Natural killer cell treated with Interleukin-12 subunit alpha and Interleukin-12 subunit beta and Interleukin-15 and Interleukin-18, amount 100 ng/mL, for 72 hours (primary cell): ENCODE measurements at places on chromosomes 5 and 9.

GRCh38 chr5:90020575-90021538 lies 388.7 kb downstream of the CETN3 start:
- DNase-seq: no peak

DNA sequence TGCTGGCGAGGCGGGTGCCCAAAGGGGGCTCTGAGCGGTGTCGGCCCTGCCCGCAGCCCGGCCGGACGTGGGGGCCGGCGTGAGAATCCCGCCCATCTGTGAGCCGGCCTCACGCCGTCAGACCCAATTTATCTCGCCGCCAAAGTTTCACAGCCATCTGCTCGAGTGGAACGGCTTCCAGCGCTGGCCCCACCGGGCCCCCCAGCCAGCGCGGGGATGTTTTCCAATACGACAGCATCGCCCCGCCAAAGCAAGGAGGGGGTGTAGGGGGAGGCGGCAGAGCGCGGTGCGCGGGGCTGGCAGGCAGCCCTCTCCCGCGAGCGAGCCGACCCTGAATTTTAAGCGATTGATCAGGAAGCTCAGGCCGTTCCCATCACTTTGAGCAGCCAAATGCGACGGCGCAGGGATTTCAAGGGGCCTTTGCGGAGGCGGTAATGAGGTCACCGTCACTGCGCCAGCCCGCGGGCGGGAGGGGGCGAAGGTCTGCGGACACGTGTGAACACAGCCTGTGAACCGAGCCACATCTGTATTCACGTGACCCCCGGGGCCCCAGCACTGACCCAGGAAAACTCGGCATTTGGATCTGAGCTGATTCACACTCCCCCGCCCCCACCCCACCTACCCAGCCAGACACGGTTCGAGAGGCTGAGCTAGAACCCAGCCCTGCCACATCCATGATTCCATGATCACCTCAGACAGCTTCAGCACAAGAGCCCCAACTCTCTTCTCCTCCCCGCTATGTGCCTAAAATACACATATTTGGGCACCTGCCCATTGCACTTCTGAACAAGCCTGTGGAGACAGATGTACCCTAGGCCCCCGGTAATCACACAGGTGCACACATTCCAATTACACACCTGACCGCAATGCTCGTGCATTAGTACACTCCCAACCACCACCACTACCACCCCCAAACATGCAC lies 47.8 kb upstream of the PSD2 start:
- peak; percentile 88 for DNase-seq

GRCh38 chr5:141349917-141350619 lies at the start of gene PCDHGB1:
Gene PCDHGB1, plus strand, starts transcription at chr5:141350099. Its CDS starts 162 bp downstream, at chr5:141350261.
- no peak for DNase-seq

DNA sequence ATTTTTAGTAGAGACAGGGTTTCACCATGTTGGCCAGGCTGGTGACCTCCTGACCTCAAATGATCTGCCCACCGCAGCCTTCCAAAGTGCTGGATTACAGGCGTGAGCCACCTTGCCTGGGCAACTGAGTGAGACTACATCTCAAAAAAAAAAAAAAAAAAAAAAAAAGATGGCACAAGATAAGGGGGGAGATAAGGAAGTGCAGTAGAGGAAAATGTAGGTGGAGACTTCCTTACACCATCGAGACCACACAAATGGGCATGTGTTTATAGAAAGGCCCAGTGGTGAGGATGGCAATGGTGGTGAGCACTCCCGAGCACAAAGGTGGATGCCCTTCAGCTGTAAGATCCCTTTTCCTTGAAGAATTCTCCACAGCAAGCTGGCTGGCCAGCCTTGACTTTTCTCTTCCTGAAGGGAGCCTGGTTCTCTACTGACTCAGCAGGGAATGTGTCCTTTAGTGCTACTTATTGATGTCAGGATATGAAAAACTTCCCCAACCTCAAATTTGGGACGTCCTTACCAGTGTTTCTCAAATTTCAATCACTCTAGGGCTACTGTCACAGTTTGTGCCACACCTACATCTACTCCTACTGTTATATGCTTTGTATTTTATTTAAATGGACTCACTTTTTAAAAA lies 28.2 kb downstream of the ERGIC1 start:
- no peak for DNase-seq

DNA sequence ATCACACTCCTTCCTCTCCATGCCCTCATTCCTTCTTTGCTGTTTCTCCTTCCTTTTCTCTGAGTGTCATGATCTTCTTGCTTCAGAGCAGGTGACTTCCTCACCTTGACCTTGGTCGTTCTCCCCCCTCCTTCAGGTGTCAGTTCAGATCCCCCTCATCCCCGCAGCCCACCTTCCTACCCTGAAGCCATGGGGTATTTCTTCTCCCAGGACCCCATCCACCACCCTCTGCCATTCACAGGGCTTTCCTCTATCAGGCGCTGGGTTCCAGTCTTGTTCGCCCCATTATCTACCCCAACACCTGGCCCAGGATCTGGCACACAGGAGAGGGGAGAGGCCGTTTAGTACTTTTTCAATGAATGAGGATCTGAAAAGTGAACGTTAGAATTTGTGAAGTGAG lies 101.0 kb downstream of the NSG2 start:
- no peak for DNase-seq

- DNase-seq: no peak
Measured at GRCh38 chr9:129929496-129930125, 94.4 kb downstream of the USP20 start.

DNA sequence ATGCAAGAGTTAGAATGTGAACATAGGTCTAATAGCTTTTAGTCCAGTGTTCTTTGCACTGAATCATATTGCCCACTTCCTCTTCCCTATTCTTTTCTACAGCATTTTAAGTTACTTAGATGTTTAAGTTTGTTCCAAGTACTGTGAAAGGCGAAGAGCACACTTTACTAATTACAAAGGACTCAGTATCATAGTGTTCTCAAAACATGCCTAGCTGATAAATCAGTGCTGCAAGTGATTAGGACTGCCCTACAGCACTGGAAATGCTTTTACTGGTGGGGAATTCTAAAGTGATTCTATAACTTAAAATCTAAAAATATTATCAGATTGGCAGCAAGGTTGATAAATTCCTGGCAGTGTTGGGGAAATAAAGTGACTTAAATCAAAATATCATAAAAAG lies 177.9 kb upstream of the KCNN2 start:
- no peak for DNase-seq

DNA sequence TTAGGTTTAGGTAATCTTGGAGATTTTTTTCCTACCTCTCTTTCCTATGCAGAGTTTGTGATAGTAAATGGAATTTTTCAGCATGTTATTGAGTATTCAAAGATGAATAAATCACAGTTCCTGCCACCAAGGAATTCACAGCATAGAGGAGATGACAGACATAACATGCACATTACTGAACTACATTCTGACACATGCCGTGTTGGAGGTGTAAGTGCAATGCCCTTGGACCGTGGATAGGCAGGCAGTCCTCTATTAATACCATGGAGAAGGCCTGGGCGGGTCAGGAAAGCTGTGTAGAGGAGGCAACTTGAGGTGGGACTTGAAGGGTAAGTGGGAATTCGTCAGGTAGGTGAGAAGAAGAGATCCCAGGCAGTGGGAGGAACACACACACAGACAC lies 43.9 kb downstream of the MCCC2 start:
- no peak for DNase-seq

GRCh38 chr9:20191228-20191840 lies 402.5 kb upstream of the SLC24A2 start:
- DNase-seq: no peak

DNA sequence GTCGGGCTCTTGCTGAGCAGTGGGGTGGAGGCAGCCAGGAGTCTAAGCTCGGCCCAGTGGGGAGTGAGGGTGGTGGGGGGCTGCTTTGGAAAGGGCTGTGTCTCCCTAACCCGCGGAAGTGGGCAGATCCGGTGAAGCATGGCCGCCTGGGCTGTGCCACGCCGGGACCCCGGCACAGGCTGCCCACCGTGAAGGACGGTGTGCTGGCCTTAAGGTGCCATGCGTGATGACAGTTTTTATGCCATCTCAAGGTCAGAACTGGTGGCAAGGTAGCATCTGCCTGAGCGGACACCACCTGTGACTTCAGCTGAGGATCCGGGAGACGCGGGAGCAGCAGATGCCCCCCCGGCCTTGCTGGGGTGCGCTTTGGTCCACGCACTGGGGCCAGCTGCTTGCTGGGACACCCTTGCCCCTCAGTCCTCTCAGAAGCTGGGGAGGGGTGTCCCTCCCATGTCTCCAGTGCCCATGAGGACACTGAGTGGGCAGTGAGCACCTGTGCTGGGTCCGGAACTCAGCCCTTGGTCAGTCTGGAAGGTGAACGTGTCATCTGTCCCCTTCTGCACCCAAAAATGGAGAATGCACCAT lies 53.9 kb downstream of the AHRR start:
- DNase-seq: peak; percentile 58
